ENCODE measurements at places on chromosomes 1 and 21. TPM values are rescaled to one million over a fixed set of nuclear protein-coding genes. Genes with fewer than 3 reads are reported as not detected.

PLA2G4A gene
- polyA plus RNA-seq, result 14.0 TPM

DNA sequence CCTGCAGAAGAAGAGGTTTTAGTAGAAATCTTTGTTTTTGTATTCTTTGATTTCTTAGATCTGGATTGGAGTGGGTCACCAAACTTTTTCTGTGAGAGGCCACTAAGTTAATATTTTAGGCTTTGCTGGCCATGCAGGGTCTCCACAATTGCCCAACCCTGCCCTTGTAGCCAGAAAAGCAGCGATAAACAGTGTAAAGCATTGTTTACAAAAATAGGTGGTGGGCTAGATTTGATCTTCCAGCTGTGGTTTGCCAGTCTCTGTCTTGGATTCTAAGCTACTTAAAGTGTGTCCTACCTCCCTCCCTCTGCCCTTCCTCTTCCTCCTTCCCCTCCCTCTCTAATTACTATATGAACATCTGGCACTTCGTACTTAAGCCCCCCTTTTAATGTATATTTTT lies 68.0 kb downstream of the LAMC1 start:
- no peak for DNase-seq

FCRLA gene
- polyA plus RNA-seq, result not detected

DNA sequence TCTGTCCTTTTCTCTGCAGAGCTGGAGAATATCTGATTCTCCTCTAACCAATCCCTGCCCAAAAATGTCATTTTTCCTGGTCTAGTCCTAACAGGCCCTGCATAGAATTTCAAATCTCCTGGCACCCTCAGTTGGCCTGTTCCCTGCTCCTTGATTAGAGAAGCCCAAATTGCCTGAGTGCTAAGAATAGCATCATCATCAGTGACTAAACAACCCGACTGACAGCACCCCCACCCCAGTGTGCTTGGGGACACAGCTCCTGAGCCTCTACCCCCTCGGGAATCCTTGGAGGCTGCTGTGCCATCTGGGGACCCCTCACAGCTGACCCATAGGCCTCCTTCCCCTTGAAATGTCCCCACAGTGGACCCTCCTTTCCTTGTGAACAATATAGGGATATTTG lies 94.4 kb downstream of the DDX20 start:
- no peak for DNase-seq

- no peak for DNase-seq
Measured at GRCh38 chr1:7721940-7722669, 49.0 kb upstream of the VAMP3 start.

DNA sequence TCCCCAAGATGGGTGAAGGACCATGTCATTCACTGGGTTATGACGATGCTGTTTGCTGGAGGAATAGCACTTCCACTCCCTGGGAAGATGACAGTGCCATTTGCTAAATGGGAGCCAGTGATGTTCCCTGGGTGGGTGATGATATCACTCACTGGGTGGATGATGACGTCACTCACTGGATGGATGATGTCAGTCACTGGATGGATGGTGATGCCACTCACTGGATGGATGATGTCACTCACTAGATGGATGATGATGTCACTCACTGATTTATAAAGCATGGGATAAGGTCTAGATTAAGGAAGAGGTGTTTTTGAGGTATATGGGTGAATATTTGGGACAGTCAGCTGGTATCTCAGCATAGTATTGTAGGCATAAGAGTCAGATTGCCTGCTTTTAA lies 457.2 kb downstream of the AJAP1 start:
- no peak for DNase-seq

DENND1B gene
- polyA plus RNA-seq, result 9.0 TPM

TNFRSF1B gene
- polyA plus RNA-seq, result 6.9 TPM

GRCh38 chr1:64944913-64945312 lies 21.4 kb downstream of the JAK1 start:
- no peak for DNase-seq

- DNase-seq, result no peak
Measured at GRCh38 chr1:147169840-147170674, 2.2 kb downstream of the PRKAB2 start.

- no peak for DNase-seq
Measured at GRCh38 chr1:21670956-21671902, 2.1 kb upstream of the RAP1GAP start.

OR10T2 gene
- not detected for polyA plus RNA-seq

GRCh38 chr1:243508303-243508713 lies 252.5 kb downstream of the SDCCAG8 start:
- DNase-seq, result no peak

DNA sequence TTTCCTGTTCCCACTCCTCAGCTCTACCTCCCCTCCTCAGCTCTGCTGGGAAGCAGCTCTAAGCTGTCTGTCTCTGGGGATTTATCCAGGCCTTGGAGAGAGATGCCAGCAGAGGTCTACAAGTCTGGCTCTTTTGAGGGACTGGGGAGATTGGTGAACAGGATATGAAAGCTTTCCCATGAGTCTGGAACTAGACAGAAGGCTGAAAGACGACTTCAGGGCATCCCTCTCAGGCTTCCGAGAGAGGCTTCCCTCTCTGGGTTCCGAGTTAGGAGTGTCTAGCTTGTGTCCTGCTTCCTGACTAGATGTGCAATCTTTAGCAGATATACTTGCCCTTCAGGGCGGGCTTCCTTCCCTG lies 733 bp downstream of the TMEM35B start:
- DNase-seq, result no peak

DNA sequence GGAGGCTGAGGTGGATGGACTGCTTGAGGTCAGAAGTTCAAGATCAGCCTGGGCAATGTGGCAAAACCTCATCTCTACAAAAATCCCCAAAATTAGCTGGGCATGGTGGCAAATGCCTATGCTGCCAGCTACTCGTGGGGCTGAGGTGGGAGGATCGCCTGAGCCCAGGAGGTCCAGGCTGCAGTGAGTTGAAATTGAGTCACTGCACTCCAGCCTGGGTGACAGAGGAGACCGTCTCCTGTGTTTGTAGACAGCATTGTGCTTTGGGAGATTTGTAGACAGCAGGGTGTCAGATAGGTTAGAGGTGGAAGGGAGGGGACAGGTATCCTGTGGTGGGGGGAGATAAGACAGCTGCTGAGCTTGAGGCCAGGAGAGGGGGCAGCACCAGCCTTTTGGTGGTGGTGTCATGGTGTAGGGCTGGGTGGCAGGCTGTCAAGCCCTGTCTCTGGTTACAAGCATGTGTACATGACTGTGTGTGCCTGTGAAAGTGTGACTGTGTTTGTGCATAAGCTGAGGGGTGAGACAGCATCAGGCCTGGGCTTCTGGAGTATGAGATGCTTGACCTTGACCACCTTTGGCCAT lies 15.2 kb downstream of the PPFIA4 start:
- no peak for DNase-seq

DNA sequence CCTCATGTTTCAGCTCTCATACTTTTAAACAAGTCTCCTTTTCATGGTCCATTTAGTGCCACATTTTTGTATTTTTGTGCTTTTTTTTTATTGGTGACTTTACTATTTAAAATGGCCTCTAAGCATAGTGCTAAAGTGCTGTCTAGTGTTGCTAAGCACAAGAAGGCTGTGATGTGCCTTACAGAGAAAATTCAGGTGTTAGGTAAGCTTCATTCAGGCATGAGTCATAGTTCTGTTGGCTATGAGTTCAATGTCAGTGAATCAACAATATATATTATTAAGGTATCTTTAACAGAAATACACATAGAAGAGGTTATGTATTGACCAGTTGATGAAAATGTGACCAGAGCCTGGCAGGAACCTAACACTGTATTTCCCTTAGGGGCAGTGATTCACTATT lies 12.8 kb upstream of the FUBP1 start:
- DNase-seq, result no peak

DNA sequence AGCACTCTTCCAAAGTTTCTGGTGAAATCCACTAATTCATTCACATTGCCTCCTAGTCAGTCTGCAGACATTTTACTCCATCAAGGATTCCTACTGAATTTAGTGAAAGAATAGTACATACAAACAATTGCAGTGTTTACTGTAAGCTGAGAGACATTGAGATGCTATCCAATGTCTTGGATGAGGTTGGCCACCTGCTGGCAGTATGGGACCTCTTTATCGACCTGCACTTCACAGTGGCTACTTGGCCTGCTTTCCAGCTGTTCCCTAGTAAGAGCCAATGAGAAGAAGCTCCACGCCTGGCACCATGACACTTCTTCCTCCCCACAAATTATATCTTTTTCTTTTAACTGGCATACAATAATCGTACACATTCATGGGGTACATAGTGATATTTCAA lies 51.5 kb upstream of the LRIF1 start:
- no peak for DNase-seq

GRCh38 chr1:241081473-241081872 lies 275.5 kb downstream of the RGS7 start:
- no peak for DNase-seq

- DNase-seq, result no peak
Measured at GRCh38 chr1:91160363-91161075, 138.7 kb upstream of the ZNF644 start.

Data from left renal pelvis (tissue), 4 donors.